ENCODE measurements at places on chromosomes 3 and 15.

- DNase-seq = no peak
Measured at GRCh38 chr3:13275376-13276005, 144.6 kb downstream of the NUP210 start.

GRCh38 chr3:30370681-30371271, 235.6 kb upstream of the TGFBR2 start:
- DNase-seq = no peak

DNA sequence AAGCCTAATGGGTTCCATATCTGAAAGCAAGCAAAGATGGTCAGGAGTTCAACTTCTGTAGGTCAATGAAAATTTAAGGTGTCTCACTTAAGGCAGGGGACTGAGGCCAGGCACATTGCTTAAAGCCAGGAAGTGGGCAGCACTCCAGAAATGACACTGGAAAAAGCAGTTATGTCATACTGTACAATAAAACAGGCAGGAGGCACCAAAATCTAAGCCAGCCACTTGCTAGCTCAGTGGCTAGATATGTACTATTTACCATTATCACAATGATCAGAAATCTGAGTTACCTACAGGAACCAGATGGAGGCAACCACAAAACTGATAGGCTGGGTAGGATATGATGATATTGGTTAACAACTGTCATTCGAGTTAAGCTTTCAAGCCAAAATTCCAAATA, 57.3 kb downstream of the FRMD5 start:
- no peak for DNase-seq

GRCh38 chr3:163368168-163368567, 1710.1 kb downstream of the SI start:
- no peak for DNase-seq

DNA sequence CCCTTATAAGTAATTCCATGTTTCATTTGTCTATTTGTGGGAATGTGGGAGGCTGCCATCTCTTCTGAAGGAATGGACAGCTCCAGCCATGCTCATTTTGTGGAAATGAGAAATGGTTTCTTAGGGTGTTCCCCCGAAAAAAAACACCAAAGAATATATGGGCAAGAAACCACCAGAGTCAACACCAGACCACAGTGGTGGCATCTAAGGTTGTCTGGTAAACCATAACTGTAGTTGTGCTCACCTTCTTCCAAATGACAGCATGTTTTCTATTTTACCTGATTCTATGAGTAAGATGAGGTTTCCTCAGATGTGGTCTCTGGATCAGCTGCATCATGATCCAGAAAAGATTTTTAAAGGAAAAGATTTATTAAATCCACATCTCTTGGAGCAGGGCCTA, 217.0 kb upstream of the C2CD4B start:
- DNase-seq = no peak
